Caudate nucleus (tissue), 63 donors: ENCODE measurements at places on chromosomes 12 and 14.
A peak's percentile ranks its signal among the peaks of the same experiment; 100 is the strongest.

- DNase-seq, result no peak
Observed at GRCh38 chr12:56114084-56114483, 2.3 kb upstream of the RPL41 start.

GRCh38 chr12:42237052-42237852 is 796 bp downstream of the YAF2 start:
- DNase-seq, result peak; percentile 48

DNA sequence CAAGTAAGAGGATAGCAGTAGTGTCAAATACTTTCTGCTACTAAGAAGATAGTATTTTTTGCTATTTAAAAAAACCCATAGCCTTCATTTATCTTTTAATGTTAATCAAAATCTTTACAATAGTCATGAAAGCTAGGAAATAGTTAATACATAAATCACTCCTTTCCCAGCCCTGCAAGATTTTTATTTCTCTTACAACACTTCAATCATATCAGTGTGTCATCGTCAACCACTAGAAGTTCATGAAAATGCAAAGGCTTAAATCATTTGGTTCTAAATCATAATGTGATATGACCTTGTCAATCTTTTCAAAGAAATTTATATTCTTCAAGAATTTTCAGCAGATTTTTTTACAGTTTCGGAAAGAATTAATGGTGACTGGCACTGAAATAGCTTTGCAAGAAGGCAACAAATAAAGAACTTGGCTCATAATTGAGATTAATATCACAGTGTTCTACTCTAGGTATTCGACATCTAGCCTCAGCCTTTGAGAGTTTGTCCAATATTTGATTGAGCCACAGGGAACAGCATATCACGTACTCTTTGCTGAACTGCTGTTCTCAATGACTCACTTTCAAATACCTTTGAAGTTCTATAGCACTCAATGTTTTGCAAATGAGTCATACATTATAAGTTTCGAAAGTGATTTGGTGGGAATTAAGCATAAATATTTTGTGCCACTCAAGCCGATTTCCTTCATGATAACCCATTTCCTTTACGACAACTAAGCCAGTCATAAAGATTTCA is 384.0 kb upstream of the FOXG1 start:
- no peak for DNase-seq

- no peak for DNase-seq
Observed at GRCh38 chr14:68363466-68363842, 429.4 kb downstream of the ZFP36L1 start.

DNA sequence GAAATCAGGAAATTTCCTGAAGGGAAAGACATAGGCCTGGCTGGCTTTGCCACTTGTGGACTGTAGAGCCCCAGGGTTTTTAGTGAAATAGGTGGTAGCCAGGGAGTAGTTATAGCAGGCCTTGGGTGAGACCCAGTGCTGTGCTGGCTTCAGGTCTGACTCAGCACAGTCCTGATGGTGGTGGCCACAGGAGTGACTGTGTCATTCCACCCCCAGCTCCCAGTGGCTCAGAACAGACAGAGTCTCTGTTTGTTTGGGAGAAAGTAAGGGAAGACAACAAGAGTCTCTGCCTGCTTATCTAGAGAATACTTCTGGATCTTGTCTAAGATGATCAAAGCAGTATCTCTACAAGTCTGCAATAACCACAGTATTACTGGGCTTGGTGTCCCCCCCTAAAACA is 27.5 kb upstream of the OR6J1 start:
- no peak for DNase-seq

DNA sequence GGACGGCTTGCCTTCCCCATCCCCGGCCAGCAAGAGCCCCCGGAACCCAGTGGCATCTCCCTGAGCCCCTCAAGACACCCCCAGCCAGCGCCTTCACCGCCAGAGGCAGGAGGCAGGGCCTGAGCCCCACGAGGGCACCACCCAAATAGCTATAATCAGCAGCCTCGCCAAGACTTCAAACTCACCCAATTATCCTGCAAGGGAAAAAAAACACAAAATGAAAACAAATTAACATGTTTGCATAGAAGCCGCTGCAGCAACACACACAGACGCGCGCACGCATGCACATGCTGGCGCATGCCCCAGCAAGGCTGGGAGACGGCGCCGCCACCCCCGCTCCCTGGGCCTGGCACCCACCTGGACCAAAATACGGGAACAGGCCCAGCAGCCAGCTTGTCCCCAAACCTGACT is 15.8 kb downstream of the FAM222A start:
- DNase-seq, result no peak

- no peak for DNase-seq
Observed at GRCh38 chr12:46557539-46558373, 185.2 kb upstream of the SLC38A2 start.

- DNase-seq, result no peak
Observed at GRCh38 chr14:50601394-50601793, 41.4 kb downstream of the ATL1 start.
